ENCODE measurements at places on chromosomes 12 and 14. TPM values are rescaled to one million over a fixed set of nuclear protein-coding genes. Genes with fewer than 3 reads are reported as not detected.

Gene BEGAIN
- 0.21 TPM for total RNA-seq

Gene ZBTB42
- 5.1 TPM for total RNA-seq

Gene SLC15A4
- total RNA-seq = 52.3 TPM

Gene TUBA1B
- 181 TPM for total RNA-seq

Gene SIX4
- total RNA-seq = 7.9 TPM

Gene LAG3
- total RNA-seq = not detected

Gene GDF11
- 0.34 TPM for total RNA-seq
